ENCODE measurements at places on chromosomes 2 and 18.

GRCh38 chr2:217058791-217059755 is 199.2 kb upstream of the TNP1 start:
- no peak for DNase-seq

GRCh38 chr2:237866101-237866621 is 6.7 kb downstream of the RAMP1 start:
- DNase-seq: no peak

DNA sequence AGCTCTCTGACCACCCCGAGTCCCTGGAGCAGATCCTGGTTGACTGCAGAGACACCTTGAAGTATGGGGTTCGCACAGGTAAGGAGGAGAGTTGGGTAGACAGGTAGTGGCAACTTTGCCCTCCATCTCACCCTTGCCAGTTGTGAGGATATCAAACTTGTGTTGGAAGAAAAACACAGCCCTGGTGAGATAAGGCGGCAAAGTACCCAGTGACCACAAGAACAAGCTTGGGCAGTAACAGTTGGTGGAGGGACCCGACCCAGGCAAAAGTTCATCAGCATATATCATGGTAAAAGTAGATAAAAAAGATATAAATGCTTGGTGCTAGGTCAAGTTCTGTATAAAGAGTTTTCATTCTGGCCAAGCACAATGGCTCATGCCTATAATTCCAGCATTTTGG is 14.4 kb downstream of the GAD1 start:
- no peak for DNase-seq

GRCh38 chr2:214504599-214505376 is 93.9 kb downstream of the VWC2L start:
- no peak for DNase-seq

GRCh38 chr2:108968619-108969018 is 20.4 kb downstream of the EDAR start:
- no peak for DNase-seq

DNA sequence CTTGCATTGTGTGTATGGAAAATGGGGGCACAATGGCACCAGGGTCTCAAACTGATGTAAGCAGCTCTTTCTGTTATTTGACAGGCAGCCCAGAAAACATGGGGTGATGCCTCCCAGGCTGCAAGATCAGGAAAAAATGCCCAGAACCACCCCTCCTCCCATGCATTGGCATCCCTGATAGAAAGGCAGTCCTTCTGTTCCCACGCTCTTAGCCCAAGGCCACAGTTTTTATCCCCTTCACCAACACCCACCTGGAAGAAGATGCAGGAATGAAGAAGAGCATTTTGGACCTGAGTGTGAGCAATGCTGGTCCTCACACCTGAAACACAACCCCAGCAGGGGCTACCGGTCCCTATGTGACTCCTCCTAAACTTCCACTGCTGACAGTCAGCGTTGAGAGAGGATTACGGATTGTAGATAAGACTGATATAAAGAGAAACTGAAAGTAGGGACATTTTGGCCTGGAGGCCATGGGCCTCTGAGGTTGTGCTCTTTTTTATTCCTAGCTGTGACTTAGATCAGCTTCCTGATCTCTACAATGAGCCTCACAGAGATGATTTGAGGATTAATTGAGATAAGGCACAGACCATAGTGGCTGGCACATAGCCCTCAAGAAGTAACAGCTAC is 386.0 kb upstream of the ATP5MC3 start:
- DNase-seq: no peak

DNA sequence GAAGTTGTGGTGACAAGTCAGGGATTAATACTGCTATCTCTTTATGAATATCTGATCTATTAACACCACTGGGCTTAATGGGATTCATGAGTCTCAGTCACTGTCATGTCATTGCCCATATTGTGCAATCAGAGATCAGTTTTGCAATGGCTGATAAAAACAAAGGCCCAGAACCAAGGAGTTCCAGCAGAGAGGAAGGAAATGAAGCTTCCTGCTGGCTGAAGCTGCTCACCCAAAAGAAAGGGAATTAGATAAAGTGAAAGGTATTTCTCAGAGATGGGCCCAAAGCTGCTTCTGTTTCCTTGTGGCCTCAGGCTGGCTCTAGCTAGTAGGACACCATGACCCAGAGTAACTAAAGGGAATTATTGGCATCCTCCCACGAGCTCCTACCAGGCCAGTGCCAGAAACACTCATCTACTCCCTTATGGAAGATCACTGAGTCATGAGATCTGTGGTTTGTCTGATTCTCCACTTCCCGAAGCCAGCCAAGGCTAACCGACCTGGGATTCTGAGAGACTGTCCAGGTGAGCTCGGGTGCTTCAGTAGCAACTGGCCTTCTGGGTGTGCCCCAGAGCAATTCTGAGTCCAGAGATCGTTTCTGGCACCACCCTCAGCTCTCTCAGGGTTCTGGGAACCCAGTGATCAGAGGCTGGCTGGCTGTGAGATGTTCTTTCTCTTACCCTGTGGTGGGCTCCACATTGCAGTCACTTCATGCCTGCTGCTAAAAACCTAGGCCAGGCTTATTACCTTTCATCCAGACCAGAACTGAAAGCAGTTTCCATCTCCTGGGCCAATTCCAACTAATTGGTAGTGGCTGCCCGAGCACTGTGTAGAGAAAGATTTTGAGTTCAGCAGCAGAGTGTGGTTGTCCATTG is 129.5 kb upstream of the PELI1 start:
- no peak for DNase-seq

DNA sequence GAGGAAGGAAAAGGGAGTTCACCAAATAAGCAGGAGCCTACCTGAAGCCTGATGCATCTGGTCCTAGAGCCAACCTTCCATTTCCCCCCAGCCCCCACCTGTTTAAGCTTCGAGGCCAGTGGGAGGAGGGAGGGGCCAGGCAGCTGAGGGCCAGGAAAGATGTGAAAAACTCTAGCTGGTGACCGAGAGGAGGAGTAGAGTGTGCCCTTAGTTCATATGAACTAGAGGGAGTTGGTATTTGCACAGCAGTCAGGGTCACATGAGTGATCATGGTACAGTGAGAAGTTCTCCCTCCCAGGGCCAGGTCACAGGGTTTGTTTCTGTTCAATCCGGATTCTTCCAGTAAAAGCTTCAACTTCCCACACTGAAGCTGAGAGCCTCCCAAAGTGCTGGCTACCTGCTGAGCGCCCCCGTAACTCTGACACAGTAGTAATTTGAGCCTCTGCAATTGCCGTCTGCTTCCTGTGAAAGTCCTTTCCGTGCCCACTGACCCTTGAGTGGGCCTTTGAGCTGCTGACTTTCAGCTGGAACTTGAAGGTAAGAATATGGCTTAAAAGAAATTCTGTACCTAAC is at the start of gene SULT1C2:
Gene SULT1C2 (plus strand): TSS at position 362 of the 573 bp plus-strand sequence. CDS start 4,773 bp downstream, outside the sequence.
- no peak for DNase-seq

DNA sequence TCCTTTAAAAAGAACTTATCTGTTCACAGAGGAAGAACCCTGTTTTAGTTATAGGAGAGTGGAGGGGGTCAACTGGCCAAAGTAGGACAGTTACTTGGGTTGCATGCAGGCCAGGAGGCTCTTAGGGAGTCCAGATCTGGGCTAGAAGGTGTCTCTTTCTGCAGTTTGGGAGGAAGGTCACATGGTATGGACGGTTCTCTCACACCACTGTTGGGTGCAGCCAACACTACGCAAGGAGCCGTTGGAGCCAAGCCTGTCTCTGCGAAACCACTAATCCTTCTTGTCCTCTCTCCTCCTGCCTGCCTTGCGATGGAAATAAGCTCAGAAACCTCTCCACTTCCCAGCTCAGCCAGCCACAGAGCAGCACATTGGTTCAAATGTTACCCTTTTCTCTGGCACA is 105.9 kb upstream of the TGFA start:
- DNase-seq: no peak

GRCh38 chr2:159775021-159775420 is 23.0 kb downstream of the CD302 start:
- no peak for DNase-seq

DNA sequence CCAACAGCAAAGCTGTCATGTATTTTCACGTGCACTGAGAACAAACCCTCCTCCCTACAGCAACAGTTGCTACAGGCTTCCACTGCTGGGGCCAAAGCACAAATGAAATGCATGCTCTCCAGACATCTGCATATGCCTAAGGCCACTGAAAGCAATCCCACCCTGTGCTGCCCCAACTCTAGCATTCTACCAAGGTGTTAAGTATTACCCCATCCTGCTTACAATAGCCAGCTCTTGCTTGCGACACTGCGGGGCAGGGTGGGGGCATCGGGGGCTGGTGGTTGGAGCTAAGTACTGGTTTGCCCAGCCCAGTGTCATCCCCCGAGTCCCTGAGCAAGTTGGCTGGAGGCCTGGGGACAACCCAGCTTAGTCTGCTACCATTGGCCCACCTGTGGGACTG is 742.5 kb downstream of the TDRD15 start:
- DNase-seq: no peak

DNA sequence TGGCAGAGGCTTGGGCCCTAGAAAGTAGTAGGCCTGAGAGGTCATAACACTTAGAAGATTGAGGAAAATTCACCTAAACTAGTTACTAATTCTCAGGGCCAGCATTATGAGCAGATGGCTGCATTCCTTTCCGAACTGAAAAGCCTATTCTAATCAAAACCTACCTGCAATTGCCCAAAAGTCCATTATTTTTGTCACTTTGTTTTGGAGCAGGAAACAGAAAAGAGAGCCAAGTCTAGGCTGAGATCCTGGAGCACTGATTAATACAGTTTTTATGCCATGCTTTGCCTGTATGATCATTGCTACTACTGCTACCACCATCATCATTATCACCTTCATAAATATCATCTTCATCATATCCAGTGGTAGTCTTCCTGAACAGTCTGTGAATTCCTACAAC is 14.7 kb downstream of the VSNL1 start:
- DNase-seq: no peak

DNA sequence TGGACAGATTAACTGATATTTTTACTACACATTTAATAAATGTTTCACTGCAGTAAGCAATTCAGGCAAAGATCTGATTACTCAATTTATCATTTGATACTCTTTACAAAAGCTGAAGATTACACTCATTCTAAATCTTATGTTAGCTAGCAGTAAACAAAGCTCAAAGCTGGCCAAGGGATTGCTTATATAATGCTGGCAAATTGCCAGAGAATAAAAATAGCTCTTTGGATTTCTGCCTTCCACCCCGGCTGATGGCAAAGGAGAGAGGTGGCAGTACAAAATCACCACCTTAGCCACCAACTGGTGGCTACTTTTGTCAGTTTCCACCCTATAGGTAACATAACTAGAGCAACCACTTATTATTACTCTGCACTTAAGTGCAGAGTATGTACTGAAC is 320.5 kb downstream of the FSIP2 start:
- DNase-seq: no peak

DNA sequence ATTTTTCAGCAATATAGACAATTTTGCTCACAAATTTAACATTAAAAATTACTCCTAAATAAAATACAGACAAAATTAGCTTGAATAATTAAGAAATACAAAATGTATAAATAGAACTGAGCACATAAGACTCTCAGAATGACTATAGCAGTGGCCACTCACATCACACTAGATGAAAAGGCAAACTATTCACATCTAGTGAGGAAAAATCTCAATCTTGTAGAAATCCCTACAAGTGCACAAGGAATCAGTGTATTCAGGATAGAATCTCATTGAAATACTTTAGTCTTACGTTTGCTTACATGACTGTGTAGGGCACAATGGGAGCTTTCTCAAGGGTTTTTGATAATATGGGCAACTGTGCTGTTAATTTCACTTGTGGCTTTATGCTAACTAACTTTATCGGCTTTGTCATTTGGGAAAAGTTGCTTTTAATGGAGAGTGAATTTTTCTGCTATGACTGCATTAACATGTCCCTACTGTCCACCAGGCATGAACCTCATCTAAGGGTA is 678.9 kb upstream of the LRRTM4 start:
- DNase-seq: no peak

Measured in stimulated activated CD8-positive, alpha-beta memory T cell treated with anti-CD3 and anti-CD28 coated beads, Interleukin-4, amount 100 ng/mL, for 24 hours (primary cell).